Astrocyte (in vitro differentiated cells and primary cell): ENCODE measurements at places on chromosomes 5 and 9.
A peak's percentile ranks its signal among the peaks of the same experiment; 100 is the strongest.

- DNase-seq, result no peak
These were observed 326.7 kb downstream of the GABRB2 start for GRCh38 chr5:161219816-161220215.

- DNase-seq, result no peak
These were observed 152.2 kb upstream of the SLC12A2 start for GRCh38 chr5:127931396-127931795.

GRCh38 chr9:88680041-88680440 is 145.1 kb downstream of the NXNL2 start:
- DNase-seq, result no peak

DNA sequence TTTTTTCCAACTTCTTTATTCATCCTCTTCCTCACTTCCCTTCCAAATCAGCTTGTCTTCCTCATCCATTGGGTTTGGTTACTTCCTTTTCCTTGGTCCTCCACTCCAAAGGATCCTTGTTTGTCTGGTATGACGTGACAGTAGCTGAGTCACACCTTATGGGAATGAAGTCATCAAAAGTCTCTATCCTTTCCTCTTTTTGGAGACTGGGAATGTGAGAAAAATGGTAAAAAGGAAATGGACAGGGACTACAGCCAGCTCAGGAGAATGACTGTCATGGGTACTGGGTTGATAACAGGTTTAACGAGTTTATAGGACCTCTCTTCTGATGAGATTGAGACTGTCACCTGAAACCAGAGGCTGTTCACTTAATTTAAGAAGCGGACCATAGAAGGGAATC is 76.2 kb upstream of the MYO10 start:
- DNase-seq, result peak; percentile 43

DNA sequence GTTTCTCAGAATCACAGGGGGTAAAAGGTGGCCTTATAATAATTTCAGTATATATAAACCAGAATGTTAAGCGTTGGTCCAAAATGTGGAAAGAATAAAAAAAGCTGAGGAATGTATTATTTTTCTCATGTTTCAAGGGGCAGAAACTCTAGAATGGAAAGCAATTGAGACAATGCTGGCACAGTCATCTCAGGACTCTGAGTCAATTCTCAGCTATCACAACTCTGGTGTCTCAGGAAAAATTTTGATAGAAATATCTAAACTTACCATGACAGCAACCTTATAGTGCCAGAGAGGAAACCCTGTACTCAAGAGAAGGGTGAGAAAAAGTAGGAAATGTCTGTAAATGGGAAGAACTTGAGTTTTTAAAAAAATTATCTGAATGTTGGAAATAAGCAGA is 1189.4 kb upstream of the NUDT12 start:
- DNase-seq, result no peak

DNA sequence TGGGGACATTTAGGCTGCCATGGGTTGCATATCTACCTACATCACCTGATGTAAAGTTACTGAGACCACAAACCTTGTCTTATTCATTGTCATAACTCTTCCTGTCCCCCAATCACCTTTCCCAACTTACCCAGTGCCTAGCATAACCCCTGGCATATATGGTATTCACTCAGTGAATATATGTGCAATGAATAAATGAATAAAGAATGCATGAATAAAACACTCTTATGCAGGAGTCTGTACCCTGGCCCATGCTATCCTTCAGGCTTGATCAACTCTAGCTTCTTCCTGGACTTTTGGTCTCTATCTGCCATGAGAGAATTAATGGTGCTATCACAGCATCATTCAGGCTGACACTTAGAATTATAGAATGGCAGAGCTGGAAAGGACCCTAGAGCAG is 285.2 kb downstream of the SMARCA2 start:
- DNase-seq, result no peak

DNA sequence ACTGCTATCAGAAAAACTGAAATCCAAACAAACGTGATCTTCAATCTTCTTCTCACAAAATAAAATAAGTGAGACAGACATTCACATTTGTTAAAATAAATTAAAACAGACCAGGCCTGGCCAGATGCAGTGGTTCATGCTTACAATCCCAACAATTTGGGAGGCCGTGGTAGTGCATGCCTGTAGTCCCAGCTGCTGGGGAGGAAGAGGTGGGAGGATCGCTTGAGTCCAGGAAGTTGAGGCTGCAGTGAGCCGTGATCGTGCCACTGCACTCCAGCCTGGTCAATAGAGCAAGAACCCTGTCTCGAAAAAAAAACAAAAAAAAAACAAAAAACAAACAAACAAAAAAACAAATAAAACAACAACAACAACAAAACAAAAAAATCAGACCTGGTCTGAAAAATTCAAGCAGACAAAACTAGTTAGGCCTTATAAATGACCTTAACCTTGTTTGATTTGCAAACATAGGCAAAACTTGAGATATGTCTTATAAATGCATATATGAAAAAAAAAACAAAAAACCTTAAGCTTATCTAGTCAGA is 10.8 kb downstream of the MAPKAP1 start:
- DNase-seq, result no peak

- DNase-seq, result peak; percentile 94
These were observed 678.8 kb upstream of the KLF4 start for GRCh38 chr9:108168236-108168850.

GRCh38 chr5:173283318-173284288 is 44.6 kb downstream of the STC2 start:
- DNase-seq, result peak; percentile 30

- no peak for DNase-seq
These were observed 356.3 kb downstream of the BNC2 start for GRCh38 chr9:16514131-16514530.

DNA sequence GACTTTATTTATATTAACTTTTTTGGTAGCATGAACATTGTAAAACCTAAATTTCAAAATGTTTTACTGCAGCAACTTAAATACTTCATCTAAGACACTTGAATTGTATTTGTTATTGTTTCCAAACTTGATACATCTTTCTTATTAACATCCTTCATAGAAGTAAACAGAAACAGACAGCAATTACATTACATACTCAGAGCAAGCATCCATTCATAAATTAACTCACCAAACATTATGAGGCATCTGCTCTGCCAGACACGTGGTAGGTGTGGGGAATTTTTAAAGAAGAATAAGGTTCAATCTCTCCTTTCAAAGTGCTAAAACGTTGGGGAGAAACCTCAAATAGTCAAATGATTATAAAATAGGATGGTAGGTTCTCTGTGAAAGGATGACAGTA is 130.8 kb downstream of the MUSK start:
- no peak for DNase-seq
